ENCODE measurements at places on chromosomes 4 and X.
A peak's percentile ranks its signal among the peaks of the same experiment; 100 is the strongest.

GRCh38 chr4:148514041-148514440 is 71.8 kb upstream of the NR3C2 start:
- DNase-seq: no peak

DNA sequence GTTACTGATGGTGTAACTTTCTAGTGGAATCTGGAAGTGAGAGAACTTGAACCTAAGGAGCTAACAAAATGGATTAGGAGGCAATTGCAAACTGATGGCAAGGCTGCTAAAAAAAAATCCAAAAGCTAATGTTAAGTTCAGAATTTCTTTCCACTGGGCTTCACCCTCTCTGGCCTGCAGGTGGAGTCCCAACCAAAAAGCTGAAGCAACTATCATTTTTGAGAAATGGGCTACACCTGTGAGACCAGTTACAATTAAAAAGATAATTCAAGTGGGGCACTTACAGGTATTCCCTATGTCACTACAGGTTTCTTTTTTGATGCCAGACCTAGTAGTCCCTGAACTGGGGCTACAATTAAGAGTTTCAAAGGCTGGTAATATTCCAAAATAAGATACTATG is 142.1 kb upstream of the FTHL17 start:
- no peak for DNase-seq

- no peak for DNase-seq
These were observed 43.8 kb downstream of the GEMIN8 start for GRCh38 chrX:13985697-13986435.

- no peak for DNase-seq
These were observed 1.1 kb downstream of the SLC25A6 start for GRCh38 chrX:1390621-1391369.

DNA sequence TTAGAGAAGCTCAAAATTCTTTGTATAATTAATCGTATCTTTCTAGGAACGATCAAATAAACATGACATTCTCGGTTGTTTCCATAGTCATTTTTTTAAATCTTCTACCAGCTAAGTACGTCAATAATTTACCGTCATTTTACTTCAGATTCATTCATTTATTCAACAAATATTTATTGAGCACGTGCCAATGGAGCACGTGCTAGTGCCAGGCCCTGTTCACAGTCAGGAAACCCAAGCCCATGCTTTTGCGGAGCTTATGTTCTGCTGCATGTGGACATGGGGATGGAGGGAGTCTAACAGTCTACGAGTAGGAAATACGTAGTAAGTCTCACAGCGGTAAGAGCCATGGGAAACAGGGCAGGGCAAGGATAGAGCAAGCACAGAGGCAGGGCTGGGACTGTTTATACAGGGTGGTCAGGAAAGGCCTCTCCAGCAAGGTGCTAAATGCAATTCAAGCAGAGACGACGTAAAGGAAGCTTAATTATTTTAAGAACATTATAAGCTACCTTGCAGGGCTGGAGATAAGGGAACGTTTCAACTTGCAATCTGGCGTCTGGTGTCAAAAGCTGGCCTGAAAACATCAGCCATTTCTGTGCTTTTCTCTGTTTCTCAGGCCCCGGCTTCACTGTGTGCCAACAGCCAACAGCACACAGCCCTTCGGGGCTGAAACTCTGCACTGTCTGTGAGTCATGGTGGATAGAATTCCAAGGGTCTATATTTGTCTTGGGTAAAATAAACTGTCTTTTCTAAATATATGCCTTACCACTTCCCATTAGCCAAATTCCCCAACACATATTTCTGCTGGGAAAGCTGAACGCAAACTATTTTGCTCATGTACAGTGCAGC is 517.1 kb upstream of the ZFP42 start:
- DNase-seq: no peak

DNA sequence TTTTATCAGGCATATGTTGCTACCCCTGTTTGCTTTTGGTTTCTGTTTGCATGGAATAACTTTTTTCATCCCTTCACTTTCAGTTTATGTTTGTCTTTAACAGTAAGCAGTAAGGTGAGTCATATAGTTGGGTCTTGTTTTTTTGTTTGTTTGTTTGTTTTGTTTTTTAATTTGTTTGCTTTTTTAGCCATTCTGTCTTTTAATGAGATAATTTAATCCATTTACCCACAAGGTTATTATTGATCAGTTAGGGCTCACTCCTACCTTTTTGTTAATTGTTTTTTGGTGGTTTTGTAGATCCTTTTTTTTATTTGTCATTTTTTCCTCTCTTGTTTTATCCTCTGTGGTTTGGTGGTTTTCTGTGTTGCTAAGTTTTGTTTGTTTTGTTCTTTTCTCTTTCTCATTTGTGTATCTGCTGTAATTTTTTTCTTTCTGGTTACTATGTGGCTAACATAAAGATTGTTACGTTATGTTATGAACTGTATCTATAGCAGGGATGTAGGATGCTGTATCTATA is 379.5 kb upstream of the MAD2L1 start:
- no peak for DNase-seq

DNA sequence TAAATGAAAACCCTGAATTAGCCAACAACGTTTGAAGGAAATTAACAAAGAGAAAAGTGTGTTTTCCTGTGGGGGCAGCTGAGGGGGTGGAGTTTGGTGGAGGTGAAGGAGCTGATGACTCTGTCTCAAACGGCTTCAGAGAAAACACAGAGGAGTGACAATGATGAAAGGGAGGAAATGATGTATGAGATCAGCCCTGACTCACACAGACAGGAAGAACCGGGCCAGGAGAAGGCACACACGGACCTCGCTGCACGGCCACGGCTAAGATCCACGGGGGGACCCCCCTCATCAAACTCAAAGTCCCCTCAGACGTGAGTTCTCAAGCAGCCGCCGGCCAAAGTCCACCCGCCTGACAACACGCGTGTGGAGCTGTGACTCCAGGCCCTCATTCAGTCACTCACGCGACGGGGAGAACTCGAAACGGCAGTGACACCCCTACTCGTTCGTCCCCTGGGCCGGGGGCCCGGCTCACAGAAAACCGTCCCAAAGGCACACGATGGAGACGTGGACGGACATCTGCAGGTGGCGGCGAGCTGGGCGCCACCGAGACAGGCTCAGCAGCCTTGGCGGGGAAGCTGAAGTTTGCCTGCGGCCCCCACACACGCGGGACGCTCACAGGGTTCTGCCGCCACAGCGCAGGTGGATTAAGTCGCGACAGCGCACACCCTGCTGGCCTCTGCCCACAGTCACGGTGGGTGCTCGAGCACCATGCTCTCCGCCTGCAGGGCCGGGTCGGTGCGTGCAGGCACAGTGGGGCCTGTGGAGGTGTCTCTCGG is 28.8 kb downstream of the PPP2R3B start:
- DNase-seq: no peak

- no peak for DNase-seq
These were observed 22.9 kb downstream of the KCTD8 start for GRCh38 chr4:44425614-44426208.

DNA sequence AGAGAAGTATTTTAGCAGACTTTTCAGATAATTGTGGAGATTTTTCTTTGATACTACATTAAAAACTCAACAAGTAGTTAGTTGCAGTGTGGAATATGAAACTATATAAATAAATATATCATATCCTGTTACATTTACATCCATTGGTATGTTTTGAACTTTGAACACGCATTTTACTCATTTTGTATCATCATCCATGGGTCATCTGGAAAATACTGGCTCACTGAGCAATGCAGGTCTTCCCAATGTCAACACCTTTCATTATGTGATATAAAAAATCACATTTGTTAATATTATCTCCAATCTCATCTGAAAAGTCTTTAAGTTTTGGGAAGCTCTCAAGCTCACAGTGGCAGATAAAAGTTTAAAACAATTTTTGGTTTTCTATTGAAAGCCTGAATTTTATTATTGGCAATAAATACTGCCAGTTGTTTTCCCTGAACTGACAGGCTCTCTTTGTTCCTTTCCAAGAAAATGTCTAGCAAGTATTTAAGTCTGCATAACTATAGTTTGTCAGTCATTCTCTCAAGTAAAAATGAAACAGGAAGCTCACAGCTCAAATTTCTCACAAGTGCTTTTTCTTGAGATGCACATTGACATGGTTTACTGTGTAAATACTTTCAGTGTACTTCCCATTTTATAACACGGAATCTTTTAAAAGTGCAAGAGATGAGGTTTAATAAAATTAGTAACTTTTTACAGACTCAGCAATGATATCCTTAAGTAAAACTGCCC is 183.5 kb upstream of the GPC4 start:
- DNase-seq: no peak

DNA sequence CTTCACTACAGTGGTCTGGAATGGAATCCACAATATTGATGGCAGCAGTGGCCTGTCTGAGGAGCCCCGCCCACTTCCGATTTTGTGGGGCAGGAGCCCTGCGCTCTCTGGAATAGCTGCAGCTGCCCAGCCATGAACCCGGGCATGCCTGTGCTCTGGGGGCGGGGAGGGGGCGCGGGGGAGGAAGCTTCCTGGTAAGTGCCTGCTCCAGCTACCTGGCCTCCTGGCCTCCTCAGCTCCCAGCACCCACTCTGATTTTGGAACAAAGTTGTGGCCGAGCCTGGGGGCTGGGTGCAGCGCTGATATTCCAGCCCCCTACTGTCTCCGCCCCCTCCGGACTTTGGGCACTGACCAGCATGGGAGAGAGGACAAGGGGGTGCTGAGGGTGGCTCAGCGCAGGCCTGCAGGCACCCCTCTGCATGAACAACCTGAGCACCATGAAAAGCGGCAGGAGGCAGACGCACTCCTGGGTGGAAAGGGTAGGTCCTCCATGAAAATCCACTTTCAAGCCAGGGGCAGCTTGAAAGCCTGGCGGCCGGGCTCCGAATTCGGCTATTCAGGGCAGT is 972.7 kb upstream of the AGA start:
- DNase-seq: no peak

GRCh38 chrX:28542791-28543190 is 44.5 kb upstream of the IL1RAPL1 start:
- DNase-seq: no peak

- DNase-seq: no peak
These were observed 6.2 kb upstream of the MAN2B2 start for GRCh38 chr4:6568689-6569332.

DNA sequence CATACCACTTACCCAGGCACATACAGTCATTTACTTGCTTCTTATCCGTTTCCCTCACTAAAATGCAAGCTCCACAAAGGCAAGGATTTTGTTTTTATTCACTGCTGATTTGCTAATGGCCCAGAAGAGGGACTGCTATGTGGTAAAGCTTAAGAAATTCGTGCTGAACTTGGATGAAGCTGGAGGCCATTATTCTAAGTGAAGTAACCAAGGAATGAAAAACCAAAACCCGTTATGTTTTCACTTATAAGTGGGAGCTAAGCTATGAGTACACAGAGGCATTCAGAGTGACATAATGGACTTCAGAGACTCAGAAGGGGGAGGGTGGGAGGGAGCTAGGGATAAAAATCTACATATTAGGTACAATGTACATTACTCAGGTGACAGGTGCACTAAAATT is 47.2 kb downstream of the RAB33B start:
- DNase-seq: no peak

DNA sequence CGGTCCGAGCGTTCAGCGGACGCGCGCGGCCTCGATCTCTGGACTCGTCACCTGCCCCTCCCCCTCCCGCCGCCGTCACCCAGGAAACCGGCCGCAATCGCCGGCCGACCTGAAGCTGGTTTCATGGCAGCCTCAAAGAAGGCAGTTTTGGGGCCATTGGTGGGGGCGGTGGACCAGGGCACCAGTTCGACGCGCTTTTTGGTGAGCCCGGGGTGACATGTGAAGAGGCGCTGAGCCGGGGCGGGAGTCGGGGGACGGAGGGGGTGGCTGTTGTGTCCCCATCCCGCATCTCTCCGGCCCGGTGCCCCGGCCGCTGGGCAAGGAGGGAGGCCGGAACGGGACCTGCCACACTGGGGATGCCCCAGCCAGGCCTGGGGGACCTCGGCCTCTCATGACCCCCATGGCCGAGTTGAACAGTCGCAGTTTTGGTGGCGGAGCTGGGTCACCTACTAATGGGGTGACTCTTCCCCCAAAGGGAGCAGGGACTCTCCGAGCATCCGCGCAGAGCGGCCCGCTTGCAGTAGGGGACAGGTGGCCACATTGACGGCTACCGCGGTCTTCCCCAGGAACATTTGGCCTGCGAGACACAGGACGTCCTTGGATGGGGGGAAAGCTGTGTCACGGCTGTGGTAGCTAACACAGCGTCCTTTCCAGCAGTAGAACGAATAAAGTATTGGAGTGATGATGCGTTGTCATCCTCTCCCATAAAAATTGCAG is at the start of gene GK:
Gene GK (plus strand): TSS at position 9 of the 717 bp plus-strand sequence. CDS start 115 bp downstream, at position 124.
- DNase-seq: peak; percentile 5

GRCh38 chr4:181877329-181877848 is 365.8 kb upstream of the TENM3 start:
- no peak for DNase-seq

Measured in effector memory CD8-positive, alpha-beta T cell (primary cell).